Esophagus squamous epithelium (tissue), 5 donors: ENCODE measurements at places on chromosomes 4 and X.

DNA sequence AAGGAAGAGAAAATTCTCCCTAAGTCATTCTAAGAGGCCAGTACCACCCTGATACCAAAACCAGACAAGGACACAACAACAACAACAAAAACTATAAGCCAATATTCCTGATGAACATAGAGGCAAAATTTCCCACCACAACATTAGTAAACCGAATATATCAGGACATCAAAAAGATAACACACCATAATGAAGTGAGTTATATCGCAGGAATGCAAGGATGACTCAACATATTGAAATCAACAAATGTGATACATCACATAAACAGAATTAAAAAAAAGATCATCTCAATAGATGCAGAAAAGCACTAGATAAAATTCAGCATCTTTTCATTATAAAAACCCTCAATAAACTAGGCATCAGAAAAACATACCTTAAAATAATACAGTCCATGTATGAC lies 1844.4 kb upstream of the PCDH10 start:
- DNase-seq: no peak

DNA sequence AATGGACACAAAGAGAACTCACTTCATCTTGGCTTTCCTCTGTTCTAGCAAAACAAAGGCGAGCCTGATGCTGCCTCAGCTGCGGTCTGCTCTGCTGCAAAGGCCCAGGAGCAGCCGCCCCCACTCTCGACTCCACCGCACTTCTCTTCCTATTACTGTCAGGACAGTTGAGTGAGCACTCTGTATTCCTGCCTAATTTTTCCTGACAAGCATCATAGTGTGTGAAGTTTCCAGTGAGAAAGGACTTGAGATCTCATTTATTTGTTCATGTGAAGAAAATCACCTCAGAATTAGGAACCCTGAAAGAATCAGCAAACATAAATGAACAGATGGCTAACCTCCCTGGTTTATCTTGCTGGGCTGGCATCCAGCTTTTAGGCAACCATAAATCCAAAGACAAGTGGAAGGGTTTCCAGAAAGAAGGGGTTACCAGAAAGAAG lies 15.6 kb downstream of the SCARB2 start:
- no peak for DNase-seq

GRCh38 chr4:128908735-128909134 lies 99.2 kb downstream of the JADE1 start:
- DNase-seq: no peak

DNA sequence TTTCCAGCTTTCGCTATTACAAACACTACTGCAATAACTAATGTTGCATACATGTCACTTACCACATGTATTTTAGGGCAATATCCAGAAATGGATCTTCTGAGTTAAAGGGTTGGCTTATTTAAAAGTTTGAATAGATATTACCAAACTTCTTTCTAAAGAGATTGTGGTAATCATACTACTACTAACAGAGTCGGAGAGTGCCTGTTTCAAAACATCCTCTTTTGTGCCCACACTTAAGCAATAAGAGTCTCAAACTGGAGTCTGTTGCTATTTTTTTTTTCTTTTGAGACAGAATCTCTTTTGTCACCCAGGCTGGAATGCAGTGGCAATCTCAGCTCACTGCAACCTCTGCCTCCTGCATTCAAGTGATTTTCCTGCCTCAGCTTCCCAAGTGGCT lies 35.8 kb downstream of the FGFBP1 start:
- no peak for DNase-seq

DNA sequence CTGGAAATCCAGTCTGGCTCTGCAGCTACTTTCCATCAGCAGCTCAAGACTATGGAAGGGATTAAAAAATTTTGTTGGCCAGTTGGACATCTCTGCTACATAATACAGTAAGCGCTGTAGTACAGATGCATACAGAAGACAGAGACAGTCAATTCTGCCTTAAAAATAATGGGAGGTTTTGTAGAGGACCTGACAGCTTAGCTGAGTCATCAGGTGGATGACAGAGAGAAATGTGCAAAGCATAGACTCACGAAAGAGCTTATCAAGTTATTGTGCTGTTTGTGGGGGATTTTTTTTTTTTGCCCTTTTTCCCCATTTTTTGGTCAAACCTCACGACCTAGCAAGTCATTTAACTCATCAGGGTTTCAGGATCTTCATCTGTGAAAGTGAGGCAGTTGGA lies 149.0 kb upstream of the SCML1 start:
- no peak for DNase-seq

DNA sequence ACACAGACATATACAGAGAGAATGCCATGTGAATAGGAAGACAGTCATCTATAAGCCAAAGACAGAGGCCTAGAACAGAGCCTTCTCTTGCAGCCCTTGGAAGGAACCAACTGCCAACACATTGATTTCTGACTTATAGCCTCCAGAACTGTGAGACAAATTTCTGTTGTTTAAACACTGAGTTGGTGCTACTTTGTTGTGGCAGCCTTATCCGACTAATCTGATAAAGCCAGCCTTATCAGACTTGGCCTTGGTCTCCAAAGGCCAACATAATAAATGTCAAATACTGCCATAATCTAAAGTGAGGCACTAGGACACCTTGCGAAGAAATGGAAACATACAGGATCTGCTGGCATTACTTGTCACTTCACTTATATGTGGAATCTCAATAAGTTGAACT lies 24.3 kb upstream of the PRDX4 start:
- no peak for DNase-seq

GRCh38 chr4:158490629-158491028 lies 31.1 kb upstream of the RXFP1 start:
- DNase-seq: no peak

GRCh38 chrX:13965531-13965930 lies 64.2 kb downstream of the GEMIN8 start:
- DNase-seq: no peak

DNA sequence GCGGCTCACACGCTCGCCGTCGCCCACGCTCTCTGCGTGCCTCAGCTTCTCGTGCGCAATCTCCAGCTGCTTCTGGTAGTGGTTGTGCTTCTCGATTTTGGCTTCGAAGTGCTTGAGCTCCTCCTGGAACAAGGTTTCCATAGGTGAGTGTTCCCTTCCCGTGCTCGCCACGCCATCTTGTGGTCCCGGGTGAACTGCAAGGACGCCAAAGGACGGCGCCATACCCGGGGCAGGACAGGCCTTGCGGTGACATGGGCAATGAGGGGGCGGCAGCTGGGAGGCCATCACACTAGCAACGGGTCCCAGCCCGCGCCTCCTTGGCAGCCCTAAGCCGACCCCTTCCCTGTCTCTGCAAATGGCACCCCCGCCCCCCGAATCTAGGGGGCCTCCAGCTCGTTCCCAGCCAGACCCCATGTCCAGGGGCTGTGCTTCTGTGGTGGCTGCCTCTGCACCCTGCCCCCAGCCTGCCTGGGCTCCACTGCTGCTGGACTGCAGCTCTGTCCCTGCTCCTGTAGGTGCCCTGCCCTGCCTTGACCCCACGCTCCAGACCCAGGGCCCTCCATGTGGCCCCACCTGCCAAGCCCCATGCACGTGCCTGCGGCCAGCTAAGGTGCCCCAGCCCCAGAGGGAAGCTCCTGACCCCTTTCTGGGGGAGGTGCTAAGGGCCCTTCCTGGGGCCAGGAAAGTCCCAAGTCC lies 17.3 kb downstream of the LRPAP1 start:
- no peak for DNase-seq

GRCh38 chr4:2378898-2379297 lies 39.5 kb downstream of the ZFYVE28 start:
- no peak for DNase-seq

- no peak for DNase-seq
These were observed 51.8 kb downstream of the CHRDL1 start for GRCh38 chrX:110743679-110744340.

DNA sequence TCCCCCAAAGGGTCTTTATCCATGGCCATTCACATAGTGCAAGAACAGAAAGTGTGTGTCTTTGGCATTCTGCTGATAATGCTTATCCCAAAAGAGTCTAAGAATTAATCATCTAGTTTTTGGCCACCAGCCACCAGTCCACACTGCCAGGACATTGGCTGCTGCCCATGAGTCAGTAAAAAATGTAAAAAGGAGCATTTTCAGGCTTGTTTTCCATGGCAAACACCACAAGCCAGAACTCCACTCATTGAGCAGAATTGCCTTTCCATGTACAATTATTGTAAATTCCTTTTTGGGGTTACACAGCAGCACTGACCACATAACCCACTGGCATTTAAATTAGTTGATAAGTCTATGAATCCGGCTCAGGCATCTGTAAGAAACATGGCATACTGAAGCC lies 89.2 kb upstream of the PRDX4 start:
- DNase-seq: no peak

DNA sequence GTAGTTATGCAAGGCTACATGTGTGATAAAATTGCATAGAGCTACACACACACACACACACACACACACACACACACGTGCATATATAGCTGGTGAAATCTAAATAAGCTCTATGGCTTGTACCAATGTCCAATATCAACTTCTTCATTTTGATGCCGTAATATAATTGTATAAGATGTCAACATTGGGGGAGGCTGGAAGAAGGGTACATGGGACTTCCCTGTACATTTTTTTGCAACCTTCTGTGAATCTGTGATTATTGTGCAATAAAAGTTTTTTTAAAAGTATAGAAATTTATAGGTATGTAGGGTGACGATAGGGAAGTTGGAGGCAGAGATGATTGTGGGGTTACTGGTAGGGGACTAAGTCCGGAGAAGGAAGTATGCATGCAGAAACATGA lies 105.5 kb downstream of the HDAC8 start:
- DNase-seq: no peak

DNA sequence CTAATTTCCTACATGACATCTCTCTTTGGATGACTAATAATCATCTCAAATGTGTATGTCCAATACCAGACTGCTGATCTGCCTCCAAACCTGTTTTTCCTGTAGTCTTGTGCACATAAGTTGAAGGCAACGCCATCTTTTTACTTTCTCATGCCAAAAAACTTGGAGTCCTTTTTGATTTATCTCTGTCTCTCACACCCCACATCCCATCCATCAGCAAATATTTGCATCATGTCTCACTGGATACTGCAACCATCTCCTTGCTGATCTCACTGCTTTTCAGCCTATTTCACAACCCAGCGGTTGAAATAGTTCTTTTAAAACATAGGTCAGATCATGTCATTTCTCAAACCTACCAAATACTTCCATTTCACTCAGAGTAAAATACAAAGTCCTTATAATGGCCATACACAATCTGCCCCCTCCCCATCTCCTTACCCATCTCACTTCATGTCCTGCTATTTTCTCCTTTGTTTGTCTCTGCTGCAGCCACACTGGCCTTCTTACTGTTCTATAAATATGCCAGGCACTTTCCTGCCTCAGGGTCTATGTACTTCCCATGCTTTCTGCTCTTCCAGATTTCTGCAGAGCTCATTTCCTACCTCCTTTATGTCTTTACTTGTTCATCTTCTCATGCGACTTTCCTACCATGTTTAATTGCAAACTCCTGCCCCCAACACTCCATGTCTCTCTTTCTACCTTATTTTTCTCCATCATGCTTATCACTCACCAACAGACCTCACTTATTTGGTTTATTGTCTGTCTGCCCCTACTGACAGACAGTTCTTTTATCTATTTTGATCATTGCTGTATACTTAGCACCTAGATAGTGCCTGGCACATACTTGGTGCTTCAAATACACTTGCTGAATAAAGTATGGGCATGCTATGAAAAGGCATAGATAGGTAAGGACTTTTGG lies 98.8 kb downstream of the ANXA3 start:
- no peak for DNase-seq

- no peak for DNase-seq
These were observed 42.8 kb upstream of the CHRNA9 start for GRCh38 chr4:40292313-40292759.

DNA sequence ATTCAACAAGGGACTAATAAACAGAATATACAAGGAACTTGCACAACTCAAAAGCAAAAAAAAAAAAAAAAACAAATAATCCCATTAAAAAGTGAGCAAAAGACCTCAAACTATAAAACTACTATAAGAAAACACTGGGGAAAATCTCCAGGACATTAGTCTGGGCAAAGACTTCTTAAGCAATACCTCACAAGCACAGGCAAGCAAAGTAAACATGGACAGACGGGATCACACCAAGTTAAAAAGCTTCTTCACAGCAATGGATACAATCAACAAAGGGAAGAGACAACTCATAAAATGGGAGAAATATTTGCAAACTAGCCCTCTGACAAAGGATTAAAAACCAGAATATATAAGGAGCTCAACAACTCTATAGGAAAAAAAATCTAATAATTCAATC lies 17.1 kb upstream of the BMP15 start:
- DNase-seq: no peak

- no peak for DNase-seq
These were observed 60.9 kb upstream of the TRPC3 start for GRCh38 chr4:122012735-122013134.

DNA sequence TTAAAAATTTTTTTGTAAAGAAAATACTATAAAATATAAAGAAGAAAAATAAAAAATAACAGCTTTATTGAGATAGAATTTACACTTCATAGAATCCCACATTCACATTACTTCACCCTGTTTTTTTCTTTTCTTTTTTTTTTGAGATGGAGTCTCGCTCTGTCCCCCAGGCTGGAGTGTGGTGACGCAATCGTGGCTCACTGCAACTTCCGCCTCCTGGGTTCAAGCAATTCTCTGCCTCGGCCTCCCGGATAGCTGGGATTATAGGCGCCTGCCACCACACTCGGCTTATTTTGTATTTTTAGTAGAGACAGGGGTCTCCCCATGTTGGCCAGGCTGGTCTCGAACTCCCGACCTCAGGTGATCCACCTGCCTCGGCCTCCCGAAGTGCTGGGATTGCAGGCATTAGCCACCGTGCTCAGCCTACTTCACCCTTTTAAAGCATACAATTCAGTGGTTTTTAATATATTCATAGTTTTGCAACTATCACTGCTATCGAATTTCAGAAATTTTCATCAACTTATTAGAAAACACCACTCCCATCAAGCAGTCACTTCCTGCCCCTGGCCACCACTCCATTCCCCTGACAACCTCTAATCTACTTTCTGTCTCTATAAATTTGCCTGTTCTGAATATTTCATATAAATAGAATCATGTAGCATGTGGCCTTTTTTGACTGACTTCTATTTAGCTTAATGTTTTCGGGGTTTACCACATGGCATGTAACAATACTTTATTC lies 48.7 kb downstream of the TMEM131L start:
- DNase-seq: no peak

GRCh38 chrX:41441934-41442823 lies 5.0 kb upstream of the NYX start:
- peak; percentile 24 for DNase-seq
